ENCODE measurements at places on chromosomes 4 and X.

GRCh38 chrX:38004046-38004445, 2.3 kb upstream of the SYTL5 start:
- DNase-seq = no peak

GRCh38 chr4:171601091-171601490, 212.1 kb upstream of the GALNTL6 start:
- no peak for DNase-seq

- DNase-seq = peak; percentile 49
Measured at GRCh38 chr4:2436301-2436700, 17.5 kb downstream of the CFAP99 start.

- DNase-seq = no peak
Measured at GRCh38 chr4:188613976-188614375, 474.7 kb downstream of the TRIML1 start.

- peak; percentile 64 for DNase-seq
Measured at GRCh38 chr4:122666527-122667245, 45.8 kb upstream of the IL21 start.

DNA sequence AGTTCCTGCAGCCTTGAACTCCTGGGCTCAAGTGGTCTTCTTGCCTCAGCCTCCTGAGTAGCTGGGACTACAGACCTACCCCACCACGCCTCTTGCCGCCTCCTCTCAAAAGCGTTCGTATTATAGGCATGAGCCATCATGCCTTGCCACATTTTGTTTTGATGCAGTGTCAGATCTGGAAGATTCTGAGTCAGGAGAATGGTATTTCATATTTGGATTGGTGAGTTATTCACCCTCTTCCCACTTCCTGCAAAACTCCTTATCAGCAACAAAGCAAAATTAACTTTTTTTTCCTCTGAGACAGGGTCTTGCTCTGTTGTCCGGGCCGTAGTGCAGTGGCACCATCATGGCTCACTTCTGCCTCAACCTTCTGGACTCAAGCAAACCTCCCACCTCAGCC, 29.6 kb downstream of the REST start:
- peak; percentile 46 for DNase-seq

DNA sequence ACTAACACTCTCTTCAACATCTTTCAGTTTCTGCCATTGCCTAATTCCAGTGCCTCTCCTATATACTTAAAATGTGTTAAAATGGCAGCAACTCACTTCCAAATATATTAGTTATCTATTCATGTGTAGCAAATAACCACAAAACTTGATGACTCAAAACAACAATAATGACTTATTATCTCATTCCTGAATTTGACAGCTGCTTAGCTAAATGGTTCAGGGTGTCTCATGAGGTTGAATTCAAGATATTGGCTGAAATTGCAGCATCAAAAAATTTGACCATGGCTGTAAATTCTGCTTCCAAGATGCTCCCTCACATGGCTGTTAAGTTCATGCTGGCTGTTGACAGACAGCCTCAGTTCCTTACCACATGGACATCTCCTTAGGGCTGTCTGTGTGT, 25.3 kb downstream of the PITX2 start:
- peak; percentile 47 for DNase-seq

Data from myocyte (in vitro differentiated cells).